ENCODE measurements at places on chromosomes 12 and 14. TPM values are rescaled to one million over a fixed set of nuclear protein-coding genes. Genes with fewer than 3 reads are reported as not detected.

The FGF23 gene
- total RNA-seq, result not detected

DNA sequence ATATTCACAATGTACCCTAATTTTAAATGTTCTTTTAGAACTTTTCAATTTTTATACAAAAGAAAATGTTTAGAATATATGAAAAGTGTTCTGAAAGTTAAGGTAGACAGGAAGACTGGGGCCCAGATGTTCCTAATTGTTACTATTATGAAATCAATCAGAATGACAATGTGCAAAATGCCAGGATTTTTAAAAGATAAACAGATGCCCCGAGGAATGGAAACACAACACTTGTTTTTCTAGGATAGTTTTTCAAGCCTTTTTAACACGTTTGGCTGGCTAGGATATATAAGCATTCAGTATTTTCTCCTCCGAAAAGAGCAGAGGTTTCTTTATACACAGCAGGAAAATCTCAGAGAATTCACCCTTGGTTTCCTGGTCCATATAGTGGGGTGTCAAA lies 106.8 kb downstream of the ESR2 start:
- no peak overlapping the region for H3K27ac ChIP-seq
- H3K27me3 ChIP-seq, result no peaks in the 10 kb centered on the region
- DNase-seq, result no peak
- H3K4me3 ChIP-seq, result no peak overlapping the region

The BICD1 gene
- 10.5 TPM for total RNA-seq

DNA sequence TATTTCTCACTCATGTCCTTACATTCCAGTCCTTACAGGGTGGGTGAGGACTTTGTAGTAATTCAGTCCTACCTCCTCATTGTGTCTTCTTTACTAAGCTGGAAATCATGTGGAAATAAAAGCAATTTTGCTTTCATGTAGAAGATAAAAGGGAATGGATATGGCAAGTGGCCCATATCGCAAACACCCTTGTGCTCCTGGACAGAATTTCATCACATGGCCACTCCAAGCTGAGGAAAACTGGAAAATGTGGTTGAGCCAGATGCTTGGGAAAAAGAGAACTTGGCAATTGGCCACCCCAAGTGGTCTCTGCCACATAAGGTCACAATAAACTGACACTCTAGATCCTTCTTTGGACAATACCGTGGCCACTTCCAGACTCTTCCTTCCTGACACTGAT lies 64.2 kb upstream of the IFNG-AS1 start:
- H3K27ac ChIP-seq, result no peak overlapping the region
- H3K4me1 ChIP-seq, result peaks cover 12% of the 10 kb centered on the region
- no peaks in the 10 kb centered on the region for H3K27me3 ChIP-seq
- no peak for DNase-seq

DNA sequence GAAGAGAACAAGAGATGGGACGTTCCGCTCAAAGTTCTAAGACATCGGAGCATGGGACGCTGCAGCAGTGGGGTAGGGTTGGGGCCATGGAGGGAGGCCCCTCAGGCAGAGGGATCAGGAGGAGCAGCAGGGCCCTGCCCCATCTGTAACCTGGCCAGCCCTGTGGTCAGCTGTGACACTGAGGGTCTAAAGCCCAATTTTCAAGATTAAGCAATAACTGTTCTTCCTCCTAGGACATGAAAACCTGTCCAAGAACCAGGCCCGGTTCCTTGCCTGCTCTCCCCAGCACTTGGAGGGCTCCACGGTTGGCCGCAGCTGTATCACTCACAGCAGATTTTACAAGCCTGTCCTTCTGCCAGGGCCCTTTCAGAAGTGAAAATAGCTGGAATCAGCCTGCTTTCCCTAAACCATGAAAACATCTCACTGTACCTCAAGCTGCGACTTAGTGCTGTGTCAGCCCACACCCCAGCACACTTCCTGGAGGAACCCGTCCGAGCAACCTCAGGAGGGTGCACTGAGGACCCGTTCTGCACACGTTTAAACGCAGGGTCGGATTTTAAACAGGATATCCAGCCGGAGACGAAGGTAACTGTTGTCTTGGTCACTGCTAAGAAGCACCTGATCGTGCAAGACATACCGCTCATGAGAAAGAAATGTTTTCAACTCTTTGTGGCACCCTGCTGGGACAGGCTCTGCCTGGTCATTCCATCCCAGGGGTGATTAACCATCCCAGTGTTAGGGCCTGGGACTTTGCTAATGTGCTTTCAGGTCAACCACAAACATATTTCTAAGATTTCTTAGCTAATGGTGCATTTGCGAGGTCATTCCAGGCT lies 201.9 kb upstream of the DIO3 start:
- H3K27me3 ChIP-seq, result peaks cover 23% of the 10 kb centered on the region
- DNase-seq, result no peak
- H3K27ac ChIP-seq, result no peak overlapping the region

DNA sequence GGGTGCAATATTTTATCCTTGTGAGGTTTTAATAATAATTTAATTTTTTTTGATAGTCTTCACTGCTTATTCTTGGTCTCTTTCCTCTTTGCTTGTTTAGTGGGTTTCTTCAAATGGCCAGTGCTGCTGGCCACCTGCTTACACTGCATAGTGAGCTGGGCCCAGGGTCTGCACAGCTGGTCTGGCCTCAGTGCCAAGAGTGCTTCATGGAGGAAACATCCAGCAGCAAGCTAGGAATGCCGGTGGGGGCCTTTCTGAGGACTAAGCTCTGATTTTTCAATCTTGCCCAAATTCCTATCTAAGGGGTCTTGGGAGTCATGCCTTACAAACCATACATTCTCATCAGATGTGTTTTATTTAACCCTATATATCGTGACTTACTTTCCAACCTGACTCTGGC lies 13.3 kb upstream of the BDKRB2 start:
- DNase-seq, result no peak
- peaks cover 13% of the 10 kb centered on the region for H3K27me3 ChIP-seq
- H3K36me3 ChIP-seq, result no peaks in the 10 kb centered on the region
- H3K27ac ChIP-seq, result no peak overlapping the region

- H3K36me3 ChIP-seq, result peaks cover 21% of the 10 kb centered on the region
- no peaks in the 10 kb centered on the region for H3K27me3 ChIP-seq
Observed at GRCh38 chr12:122306407-122306806, 40.1 kb upstream of the VPS33A start.

The TCL1B gene
- not detected for total RNA-seq

GRCh38 chr12:39588348-39588747 lies 31.3 kb downstream of the ABCD2 start:
- H3K4me3 ChIP-seq, result no peak overlapping the region
- H3K27me3 ChIP-seq, result no peaks in the 10 kb centered on the region
- DNase-seq, result no peak
- H3K4me1 ChIP-seq, result peaks cover 12% of the 10 kb centered on the region

GRCh38 chr14:22095860-22096513 lies 422.4 kb upstream of the OR4E1 start:
- peaks cover 45% of the 10 kb centered on the region for H3K4me1 ChIP-seq
- no peaks in the 10 kb centered on the region for H3K36me3 ChIP-seq
- no peak for DNase-seq
- H3K27ac ChIP-seq, result peak overlapping the region; percentile 83

GRCh38 chr12:49720214-49720613 lies 13.0 kb upstream of the FMNL3 start:
- H3K4me1 ChIP-seq, result no peaks in the 10 kb centered on the region
- H3K27ac ChIP-seq, result no peak overlapping the region
- no peak overlapping the region for H3K4me3 ChIP-seq
- peaks cover 6% of the 10 kb centered on the region for H3K27me3 ChIP-seq
- no peak for DNase-seq
- no peaks in the 10 kb centered on the region for H3K36me3 ChIP-seq

The SIRT4 gene
- total RNA-seq, result 2.0 TPM

GRCh38 chr14:70887737-70888499 lies 19.3 kb upstream of the PCNX1 start:
- peak overlapping the region; percentile 49 for H3K4me3 ChIP-seq
- peak overlapping the region; percentile 85 for H3K27ac ChIP-seq
- peaks cover 3% of the 10 kb centered on the region for H3K27me3 ChIP-seq
- H3K4me1 ChIP-seq, result peaks cover 83% of the 10 kb centered on the region
